Stimulated activated CD8-positive, alpha-beta memory T cell treated with anti-CD3 and anti-CD28 coated beads, Interleukin-4, amount 100 ng/mL, for 4 hours (primary cell): ENCODE measurements at places on chromosomes 6 and 20.

GRCh38 chr6:72959821-72960220, 265.5 kb downstream of the KHDC1L start:
- DNase-seq, result no peak

DNA sequence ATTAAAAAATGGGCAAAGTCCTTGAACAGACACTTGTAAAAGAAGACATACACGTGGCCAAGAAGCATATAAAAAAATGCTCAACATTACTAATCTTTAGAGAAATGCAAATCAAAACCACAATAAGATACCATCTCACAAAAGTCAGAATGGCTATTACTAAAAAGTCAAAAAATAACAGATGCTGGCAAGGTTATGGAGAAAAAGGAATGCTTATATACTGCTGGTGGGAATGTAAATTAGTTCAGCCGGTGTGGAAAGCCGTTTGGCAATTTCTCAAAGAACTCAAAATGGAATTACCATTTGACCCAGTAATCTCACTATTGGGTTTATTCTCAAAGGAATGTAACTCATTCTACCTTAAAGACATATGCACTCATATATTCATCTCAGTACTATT, 166.6 kb downstream of the KHDC1L start:
- no peak for DNase-seq

GRCh38 chr6:57283911-57284455, 33.4 kb upstream of the PRIM2 start:
- DNase-seq, result no peak

DNA sequence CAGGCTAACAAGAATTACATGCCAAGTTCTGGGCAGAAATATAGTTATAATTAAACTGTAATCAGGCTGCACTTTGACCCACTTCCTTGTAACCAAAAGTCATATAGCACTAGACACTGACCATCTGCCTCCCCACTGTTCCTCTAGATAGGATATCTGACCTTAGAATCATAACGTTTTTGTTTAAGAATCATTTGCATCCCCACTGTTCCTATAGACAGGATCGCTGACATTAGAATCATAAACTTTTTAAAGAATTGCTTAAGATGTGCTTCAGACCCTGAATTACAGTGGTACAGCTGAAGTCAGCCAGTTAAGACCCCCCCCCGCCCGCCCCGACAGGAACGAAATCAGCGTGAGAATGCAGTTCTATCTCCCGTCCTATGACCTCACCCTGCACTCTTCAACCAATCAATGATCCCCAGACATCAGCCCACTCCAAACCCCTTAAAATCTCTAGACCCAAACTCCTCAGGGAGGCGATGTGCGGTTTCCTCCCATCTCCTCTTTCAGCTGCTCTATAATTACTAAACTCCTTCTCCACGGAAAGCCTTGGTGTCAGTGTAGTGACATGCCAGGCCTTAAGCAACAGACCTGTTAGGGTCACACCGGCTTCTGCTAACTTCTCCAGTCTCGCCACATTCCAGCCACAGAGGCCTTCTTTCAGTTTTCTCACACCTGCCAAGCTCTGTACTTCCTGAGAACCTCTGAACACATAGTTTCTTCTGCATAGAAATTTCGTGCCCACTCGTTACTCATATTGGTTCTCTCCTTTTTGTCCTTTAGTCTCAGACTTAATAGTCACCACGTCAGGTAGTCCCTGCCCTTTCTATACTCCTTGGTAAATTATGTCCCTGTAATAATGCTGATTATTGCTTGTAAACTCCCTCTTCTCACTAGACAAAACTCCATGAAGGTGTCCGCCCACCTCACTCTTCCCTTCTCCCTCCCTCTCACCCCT, 93.5 kb downstream of the DTNBP1 start:
- no peak for DNase-seq

GRCh38 chr6:116472706-116473105, 11.5 kb downstream of the CALHM6 start:
- DNase-seq, result no peak

DNA sequence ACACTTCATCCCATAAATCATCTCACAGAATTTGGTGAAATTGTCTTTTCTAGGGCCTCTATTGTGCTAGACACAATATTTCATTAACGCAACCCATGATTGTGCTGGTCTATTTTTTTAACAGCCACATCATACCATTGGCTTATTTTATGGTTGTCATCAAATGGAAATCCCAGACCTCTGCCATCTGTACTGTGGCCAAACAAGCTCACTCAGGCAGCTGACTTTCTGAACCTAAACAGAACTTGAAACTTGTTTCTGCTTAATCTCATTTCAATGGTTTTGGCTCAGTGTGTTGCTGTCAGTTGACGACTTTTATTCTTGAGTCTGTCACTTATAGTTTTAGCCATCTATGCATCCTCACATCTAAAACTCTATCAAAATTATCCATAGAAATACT, 111.8 kb downstream of the HAO1 start:
- DNase-seq, result no peak
